ENCODE measurements at places on chromosomes 3 and 15. TPM values are rescaled to one million over a fixed set of nuclear protein-coding genes. Genes with fewer than 3 reads are reported as not detected.

DNA sequence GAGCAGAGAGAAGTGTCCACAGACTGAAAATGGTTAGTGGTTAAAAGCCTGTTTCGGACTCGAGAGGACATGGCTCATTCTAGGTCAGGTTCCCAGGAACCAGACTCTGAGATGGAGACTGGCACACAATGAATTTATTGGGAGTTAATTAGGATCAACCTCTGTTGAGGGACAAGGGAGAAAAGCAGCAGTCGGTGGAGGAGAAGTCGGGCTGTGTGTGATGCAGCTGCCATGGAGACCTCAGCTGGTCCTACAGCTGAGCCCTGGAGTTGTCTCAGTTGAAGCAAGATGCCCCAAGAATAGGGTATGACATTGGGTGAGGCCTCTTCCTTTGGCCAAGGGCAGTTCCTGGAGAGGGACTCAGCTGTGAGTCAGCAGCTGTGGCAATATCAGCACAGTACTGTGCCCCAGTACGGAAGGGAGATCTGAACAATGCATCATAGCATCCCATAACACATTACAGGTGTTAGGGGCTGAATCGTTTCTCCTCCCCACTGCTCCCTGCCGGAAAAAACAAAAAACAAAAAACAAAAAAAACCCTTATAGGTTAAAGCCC is 105.4 kb downstream of the ABHD5 start:
- no peaks in the 10 kb centered on the region for H3K4me1 ChIP-seq
- DNase-seq = no peak
- H3K4me3 ChIP-seq = no peak overlapping the region
- H3K36me3 ChIP-seq = no peaks in the 10 kb centered on the region
- no peak overlapping the region for H3K27ac ChIP-seq

DNA sequence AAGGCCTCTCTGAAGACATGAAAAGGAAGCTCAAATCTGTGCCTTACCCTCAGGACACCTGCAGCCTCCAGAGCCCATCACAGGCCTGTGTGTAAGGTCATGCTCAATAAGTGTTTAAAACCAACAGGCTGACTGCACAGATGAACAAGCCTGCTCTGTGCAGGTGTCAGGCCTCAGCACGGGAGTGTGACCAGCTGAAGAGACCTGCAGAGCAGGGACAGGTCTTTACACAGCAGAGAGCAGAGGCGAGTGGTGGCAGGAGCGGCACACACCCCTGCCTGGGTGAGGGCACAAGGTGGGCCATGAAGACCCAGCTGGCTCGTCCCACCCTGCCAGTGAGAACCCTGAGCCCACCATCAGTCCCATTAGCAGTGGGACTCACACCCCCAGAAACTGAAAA is 56.9 kb downstream of the ROPN1B start:
- H3K36me3 ChIP-seq = peaks cover 56% of the 10 kb centered on the region
- no peaks in the 10 kb centered on the region for H3K27me3 ChIP-seq
- H3K27ac ChIP-seq = no peak overlapping the region
- H3K4me1 ChIP-seq = peaks cover 6% of the 10 kb centered on the region
- DNase-seq = no peak

GRCh38 chr15:62209322-62209721 is 44.2 kb upstream of the C2CD4B start:
- H3K27me3 ChIP-seq = no peaks in the 10 kb centered on the region
- DNase-seq = no peak
- H3K36me3 ChIP-seq = peaks cover 14% of the 10 kb centered on the region
- no peak overlapping the region for H3K4me3 ChIP-seq

AGBL1 gene
- not detected for total RNA-seq

SLC27A2 gene
- 6.2 TPM for total RNA-seq

GNAT1 gene
- total RNA-seq = not detected

Data from H9 (cell line).